ENCODE measurements at places on chromosomes 7 and 10. TPM values are rescaled to one million over a fixed set of nuclear protein-coding genes. Genes with fewer than 3 reads are reported as not detected.

AGAP9 gene
- 2.6 TPM for total RNA-seq

STEAP4 gene
- not detected for total RNA-seq

MSS51 gene
- total RNA-seq, result 0.57 TPM

FKBP9 gene
- 68.6 TPM for total RNA-seq

ANKRD2 gene
- total RNA-seq, result not detected

SLC25A13 gene
- total RNA-seq, result 49.9 TPM

CLEC5A gene
- not detected for total RNA-seq

SPDYE16 gene
- total RNA-seq, result under 0.01 TPM

COL17A1 gene
- total RNA-seq, result 0.23 TPM

CDC14C gene
- total RNA-seq, result not detected

FOXP2 gene
- total RNA-seq, result 1.7 TPM

AP4M1 gene
- total RNA-seq, result 68.9 TPM

CTNNA3 gene
- not detected for total RNA-seq

GATA3 gene
- 1.4 TPM for total RNA-seq

SIRT1 gene
- 14.1 TPM for total RNA-seq

ECHS1 gene
- 79.0 TPM for total RNA-seq

FOXI2 gene
- total RNA-seq, result not detected

TMEM139 gene
- total RNA-seq, result not detected

GSTO2 gene
- 0.06 TPM for total RNA-seq

HOXA2 gene
- total RNA-seq, result 11.4 TPM

DOCK1 gene
- 16.4 TPM for total RNA-seq

EN2 gene
- total RNA-seq, result 1.4 TPM

STEAP1 gene
- total RNA-seq, result 24.9 TPM

C7orf57 gene
- 0.91 TPM for total RNA-seq

PTPRN2 gene
- 5.5 TPM for total RNA-seq

TFEC gene
- total RNA-seq, result 0.63 TPM
